A375 (cell line): ENCODE measurements at places on chromosomes 16 and 17. TPM values are rescaled to one million over a fixed set of nuclear protein-coding genes. Genes with fewer than 3 reads are reported as not detected.

NUPR1 gene
- 15.4 and 20.1 TPM in 2 replicates for total RNA-seq

CIITA gene
- total RNA-seq: 19.3 and 21.2 TPM in 2 replicates

CHST4 gene
- not detected in 2 replicates for total RNA-seq

TBC1D26 gene
- total RNA-seq: not detected in 2 replicates

RRAD gene
- 0.11 and 0.68 TPM in 2 replicates for total RNA-seq

CMTM2 gene
- not detected in 2 replicates for total RNA-seq

TMEM204 gene
- not detected in 2 replicates for total RNA-seq

RPL27 gene
- total RNA-seq: 1,972 and 1,977 TPM in 2 replicates

TXNDC11 gene
- total RNA-seq: 31.4 and 32.1 TPM in 2 replicates

PPL gene
- 0.26 and 0.27 TPM in 2 replicates for total RNA-seq

KRT15 gene
- 11.1 and 18.7 TPM in 2 replicates for total RNA-seq

RNF213 gene
- 47.0 and 55.1 TPM in 2 replicates for total RNA-seq

AOC3 gene
- total RNA-seq: 0.13 and 0.30 TPM in 2 replicates

FSCN2 gene
- 0.08 and 0.50 TPM in 2 replicates for total RNA-seq

BCKDK gene
- total RNA-seq: 39.1 and 49.7 TPM in 2 replicates

ODF4 gene
- total RNA-seq: not detected in 2 replicates

GAS2L2 gene
- not detected in 2 replicates for total RNA-seq

RSPRY1 gene
- total RNA-seq: 18.3 and 19.3 TPM in 2 replicates

CLDN7 gene
- 0.49 and 0.50 TPM in 2 replicates for total RNA-seq

TMEM98 gene
- total RNA-seq: 12.4 and 18.6 TPM in 2 replicates

KIFC3 gene
- total RNA-seq: 158 and 172 TPM in 2 replicates

ARHGAP27 gene
- total RNA-seq: 8.9 and 13.4 TPM in 2 replicates
